ENCODE measurements at places on chromosomes 2 and 18.

- DNase-seq, result no peak
Measured at GRCh38 chr2:197851451-197851850, 47.1 kb downstream of the PLCL1 start.

GRCh38 chr2:3257826-3258225, 119.8 kb downstream of the EIPR1 start:
- no peak for DNase-seq

- no peak for DNase-seq
Measured at GRCh38 chr2:170467568-170468422, 247.3 kb upstream of the SP5 start.

DNA sequence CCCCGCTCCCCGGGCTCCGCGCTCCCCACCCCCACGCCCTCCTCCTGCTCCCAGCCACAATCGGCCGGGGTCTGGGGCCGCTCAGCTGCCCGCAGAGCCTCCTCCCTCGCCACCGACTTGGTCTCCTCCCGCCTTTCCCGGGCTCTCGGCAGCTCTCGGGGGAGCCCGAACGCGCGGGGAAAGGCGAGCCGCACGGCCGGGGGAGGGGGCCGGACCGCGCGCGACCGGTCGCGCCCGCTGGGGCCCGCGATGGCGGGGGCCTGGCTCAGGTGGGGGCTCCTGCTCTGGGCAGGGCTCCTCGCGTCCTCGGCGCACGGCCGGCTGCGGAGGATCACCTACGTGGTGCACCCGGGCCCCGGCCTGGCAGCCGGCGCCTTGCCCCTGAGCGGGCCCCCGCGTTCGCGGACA, 327 bp downstream of the LTBP1 start:
- DNase-seq, result no peak

DNA sequence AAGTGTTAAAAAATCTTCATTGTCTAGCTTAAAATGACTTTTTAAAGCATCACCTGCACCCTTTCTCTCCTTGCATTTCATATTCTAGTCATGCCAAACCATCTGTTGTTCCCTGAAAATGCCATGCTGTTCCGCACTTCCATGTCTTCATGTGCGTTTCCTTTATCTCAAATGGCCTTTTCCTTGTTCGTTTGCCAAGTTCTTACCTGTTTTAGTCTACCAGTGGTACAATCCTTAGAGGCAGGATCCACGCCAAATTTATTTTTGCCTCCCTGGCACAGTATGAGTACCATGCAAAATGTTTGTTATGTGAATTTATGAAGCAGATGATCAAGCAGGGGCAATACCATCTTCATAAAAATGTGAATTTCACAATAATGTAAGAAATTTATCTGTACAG, 37.0 kb downstream of the TMEFF2 start:
- no peak for DNase-seq

GRCh38 chr2:88955607-88956006, 264.1 kb downstream of the RPIA start:
- no peak for DNase-seq

DNA sequence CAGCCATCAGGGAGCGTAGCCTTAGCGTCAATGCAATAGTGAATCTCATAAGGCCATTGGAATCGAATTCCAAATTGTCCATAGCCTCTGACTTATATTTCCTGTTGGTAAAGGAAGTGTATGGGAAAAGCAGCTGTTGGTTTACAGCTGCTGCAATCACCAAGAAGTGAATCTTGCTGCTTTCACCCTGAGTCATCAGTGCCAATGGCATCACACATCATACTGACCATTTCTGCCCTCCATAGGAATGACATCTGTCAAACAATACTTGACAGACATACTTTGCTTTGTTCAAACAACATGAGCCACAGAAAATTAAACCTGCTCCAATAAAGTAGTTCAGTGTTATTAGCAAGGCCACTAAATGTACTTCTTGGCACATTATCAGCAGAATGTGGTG, 111.2 kb upstream of the KLHL29 start:
- DNase-seq, result no peak

DNA sequence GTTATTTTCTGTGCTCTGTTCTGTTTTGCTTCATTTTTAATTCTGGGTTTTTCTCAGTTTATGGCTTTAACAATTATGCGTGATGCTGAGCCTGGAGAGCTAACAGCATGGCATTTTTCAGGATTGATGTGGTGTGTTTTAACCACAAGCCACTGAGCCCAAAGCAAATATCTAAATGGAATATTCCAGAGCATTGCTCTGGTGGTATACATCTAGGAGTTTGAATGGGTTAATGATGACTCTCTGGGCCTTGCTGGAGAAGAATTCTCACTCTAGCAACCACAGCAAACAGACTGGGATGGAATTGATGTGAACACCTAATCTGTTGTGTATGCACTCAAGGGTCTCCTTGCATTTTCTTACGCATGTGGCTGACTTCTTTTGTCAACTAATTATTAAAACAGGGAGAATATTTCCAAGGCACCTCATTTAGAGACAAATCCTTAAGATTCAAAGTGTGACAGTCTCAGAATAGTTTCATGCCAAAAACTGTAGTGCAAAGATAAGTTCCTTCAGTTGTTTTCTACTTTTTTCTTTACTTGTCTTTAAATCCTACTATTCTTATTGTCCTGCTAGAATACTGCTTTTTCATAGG, 164.0 kb downstream of the DTNA start:
- no peak for DNase-seq

- no peak for DNase-seq
Measured at GRCh38 chr2:45872211-45872610, 220.7 kb downstream of the PRKCE start.

DNA sequence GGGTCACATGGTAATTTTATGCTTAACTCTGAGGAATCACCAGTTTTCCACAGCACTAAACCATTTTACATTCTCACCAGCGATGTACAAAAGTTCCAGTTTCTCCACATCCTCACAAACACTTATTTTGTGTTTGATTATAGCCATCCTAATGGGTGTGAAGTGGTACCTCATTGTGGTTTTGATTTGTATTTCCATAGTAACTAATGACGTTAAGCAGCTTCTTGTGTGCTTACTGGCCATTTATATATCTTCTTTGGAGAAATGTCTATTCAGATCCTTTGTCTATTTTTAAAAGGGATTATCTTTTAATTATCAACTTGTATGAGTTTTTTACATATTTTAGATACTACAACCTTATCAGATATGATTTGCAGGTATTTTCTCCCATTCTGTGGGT, 42.0 kb downstream of the CCDC150 start:
- DNase-seq, result no peak

DNA sequence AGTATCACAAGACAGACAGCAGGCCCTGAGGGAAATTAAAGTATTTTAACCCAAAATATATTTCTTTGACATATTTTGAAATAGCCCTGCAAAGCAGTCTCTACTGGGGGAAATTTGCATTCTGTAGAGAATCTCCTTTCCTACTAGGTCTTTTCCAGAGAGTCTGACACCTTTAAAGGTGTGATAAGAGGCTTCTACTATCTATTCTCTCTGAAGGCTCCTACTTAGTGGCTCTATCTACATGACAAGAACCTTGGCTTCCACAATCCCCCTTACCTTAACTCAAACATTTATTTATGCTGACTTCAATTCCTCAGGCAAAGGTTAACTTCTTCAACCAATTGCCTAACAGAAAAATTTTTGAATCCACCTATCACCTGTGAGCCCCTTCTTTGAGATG, 174.6 kb upstream of the GALNT5 start:
- no peak for DNase-seq

- DNase-seq, result no peak
Measured at GRCh38 chr18:32542221-32542798, 71.6 kb upstream of the GAREM1 start.

DNA sequence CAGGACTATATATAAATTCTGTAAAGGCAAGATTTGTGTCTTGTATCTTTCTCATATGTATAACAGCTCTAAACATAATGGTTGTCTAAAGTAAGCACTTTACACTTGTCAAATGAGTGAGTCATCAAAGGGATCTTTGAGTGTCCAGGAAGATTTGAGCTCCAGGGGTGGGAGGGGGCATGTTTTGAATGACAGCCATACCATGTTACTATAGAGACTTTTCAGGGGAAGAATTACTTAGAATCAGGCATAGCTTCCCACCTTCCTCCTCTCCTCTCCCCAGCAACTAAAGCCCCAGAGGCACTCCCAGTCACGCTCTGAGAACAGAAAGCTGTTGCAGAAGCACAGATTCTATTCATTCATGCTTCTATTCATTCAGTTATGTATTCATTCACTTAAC, 65.8 kb upstream of the ALK start:
- DNase-seq, result no peak

DNA sequence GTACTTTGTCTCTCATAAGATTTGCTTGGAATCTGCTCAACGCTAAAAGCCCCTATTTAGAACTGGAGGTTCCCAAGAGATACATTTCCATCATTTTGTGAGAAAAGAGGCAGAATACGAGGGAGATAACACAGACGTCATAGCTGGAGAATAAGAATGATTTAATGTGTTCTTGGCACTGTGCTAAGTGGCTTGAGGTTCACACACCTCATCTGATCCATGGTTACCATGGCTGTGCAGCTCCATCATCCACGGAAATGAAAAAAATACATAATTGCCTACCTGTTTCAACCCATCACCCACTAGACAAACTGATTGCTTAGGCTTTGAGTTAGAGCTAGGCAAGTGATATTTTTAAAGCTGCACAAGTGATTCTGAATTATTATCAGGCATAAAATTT, 227.6 kb downstream of the SLC8A1 start:
- DNase-seq, result no peak

DNA sequence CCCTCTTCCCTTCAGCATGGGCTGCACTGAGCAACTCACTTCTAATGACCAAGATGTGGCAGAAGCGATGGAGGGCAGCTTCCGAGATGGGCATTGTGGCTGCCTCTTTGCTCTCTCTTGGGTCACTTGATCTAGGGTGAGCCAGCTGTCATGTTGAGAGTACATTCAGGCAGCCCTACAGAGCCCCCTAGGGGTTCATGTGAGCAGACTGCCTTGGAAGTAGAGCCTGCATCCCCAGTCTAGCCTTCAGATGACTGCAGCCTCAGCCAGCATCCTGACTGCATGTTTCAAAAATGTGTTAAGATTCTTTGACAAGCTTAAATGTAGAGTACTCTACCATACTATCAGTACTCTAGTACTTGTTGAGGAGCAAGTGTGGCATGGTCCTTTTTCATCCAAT, 143.9 kb downstream of the NCK2 start:
- DNase-seq, result no peak

DNA sequence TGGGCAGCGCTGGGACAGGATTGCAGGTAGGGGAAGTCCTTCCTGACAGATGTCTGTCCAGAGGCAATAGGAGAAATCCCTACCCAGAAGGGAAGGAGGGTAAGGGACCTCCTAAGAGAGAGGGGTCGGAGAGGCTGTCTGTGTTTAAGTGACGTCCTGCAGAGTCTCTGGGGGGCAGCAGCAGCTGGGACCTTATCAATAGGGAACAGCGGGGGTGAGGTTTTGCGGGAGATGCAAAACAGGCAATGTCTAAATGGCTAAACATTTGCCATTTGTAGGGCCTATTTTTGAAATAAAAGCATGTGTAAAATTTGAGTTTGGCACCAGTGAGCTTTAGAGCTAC, 108.7 kb upstream of the HS6ST1 start:
- no peak for DNase-seq

- no peak for DNase-seq
Measured at GRCh38 chr2:24919506-24920097, 435 bp downstream of the ADCY3 start.

DNA sequence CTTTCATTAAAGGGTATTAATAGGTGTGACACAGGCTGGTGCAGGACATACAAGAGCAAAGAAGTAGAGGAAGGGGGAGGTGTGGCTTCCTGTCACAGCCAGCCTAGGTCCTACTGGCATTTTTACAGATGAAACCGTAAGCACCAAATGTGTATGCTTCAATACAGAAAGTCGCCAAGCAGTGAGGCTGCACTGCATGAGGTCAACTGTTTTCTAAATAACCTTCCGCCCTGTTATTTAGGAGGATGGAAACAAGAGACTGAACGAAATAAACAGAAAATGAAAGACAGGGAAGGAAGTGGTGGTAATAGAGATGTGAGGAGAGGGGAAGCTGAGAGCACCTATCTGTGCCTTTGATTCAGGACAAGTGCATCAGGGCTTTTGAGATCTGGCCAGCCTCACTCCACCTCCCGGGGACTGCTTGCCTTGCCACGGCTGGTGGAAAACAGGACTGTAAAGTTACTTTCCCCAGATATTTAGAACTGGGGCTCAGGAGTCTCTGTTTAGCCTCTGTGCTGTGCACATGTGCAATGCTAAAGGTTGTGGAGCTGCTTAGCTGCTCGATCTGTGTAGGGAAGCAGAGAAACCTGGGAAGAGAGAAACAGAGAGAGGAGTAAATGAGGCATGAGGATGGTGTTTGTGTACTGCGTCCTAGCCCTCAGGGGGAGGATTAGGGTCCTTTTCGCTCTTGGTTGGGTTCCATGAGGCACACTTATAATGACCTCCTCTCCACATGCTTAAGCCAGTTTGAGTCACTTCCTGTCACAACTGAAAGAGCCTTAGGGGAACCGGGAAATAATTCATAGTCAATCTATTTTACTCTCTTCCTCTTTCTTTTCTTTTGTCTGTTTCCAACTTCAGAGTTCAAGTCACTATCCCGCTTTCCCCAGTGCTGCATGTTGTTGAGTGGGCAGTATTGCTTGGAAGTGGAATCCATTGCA, 62.3 kb upstream of the BOD1L2 start:
- no peak for DNase-seq

DNA sequence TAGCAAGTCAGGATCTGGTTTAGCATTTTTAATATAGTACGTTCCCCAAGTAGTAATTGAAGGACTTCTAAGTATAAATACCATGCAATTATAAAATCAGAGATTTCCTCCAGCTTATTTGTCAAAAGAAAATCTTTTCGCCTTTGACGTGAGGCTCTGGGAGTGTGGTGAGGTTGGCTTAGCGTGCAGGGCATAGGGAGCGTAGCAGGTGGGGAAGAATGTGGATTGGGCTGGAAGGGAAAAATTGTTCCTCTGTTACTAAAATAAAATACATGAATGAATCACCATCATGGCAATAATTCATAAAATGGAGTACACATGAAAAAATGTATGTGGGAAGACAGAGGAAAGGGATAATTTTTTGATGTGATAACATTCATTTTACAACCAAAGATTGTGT, 5.4 kb upstream of the IL1RL2 start:
- DNase-seq, result no peak

DNA sequence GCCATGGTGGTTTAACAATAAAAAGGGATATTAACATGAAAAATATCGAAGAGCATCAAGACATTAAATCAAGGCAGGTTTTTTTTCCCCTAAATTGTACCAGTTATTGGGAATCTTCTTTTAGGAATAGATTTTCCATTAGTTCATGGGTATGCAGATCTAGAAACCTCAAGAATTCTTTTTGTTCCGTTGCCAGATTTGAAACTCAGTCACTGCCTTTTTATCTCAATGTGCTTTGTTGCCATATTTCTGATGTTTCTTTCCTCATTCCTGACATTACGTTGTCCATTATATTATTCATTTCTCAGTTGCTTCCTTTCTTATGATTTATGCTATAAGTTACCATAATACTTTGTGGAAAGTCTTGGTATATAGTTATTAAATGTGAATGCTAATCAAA, 162.2 kb downstream of the CD226 start:
- no peak for DNase-seq

DNA sequence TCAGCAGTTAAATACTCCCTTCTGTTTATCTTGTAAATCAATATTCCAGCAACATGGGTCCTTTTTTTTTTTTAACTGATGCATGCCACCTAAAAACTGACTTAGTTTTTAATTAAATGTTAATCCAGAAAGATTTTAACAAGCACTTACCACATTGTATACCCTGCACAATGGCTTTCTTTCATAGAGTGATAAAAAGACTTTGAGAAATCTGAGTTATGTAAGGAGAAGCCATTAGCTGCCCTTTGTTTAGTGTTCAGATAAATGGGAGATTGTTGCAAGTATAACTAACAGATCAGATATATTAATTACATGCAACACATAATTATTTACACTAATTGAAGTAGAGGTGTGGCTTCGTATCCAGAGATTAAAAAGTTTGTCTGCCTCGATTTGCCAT, 22.7 kb upstream of the NFATC1 start:
- no peak for DNase-seq
